NB4 (cell line): ENCODE measurements at places on chromosomes 7 and 10.

DNA sequence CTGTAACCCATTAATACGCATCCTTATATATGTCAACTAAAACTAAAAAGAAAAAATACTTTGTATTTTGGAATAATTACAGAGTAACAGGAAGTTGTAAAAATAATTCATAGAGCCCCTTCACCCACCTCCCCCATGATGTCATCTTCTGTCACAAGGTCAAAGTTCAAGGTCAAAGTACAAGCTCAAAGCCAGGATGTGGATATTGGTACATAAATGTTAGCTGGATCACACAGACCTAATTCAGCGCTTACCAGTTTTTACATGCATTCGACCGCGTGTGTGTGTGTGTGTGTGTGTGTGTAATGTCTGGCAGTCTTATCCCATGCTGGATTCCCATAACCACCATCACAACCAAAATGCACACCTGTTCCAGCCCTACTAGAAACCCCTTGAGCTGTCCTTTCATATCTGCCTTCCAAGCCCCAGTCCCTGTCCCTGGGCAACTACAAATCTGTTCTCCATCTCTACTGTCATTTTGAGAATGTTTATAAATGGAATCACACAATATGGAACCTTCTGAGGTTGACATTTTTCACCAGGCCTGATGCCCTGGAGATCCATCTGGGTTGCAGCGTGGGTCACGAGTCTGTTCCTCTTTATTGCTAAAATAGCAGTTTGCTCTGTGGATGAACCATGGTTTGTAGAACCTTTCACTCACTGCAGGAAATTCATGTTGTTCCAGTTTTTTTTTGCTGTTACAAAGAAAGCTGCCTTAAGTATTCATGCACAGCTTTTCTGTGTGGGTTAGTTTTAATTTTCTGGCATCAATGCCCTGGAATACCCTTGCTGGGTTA, 153.6 kb upstream of the PITRM1 start:
- DNase-seq, result no peak

- DNase-seq, result peak; percentile 58
These were observed 9.6 kb upstream of the AGR3 start for GRCh38 chr7:16891338-16891737.

DNA sequence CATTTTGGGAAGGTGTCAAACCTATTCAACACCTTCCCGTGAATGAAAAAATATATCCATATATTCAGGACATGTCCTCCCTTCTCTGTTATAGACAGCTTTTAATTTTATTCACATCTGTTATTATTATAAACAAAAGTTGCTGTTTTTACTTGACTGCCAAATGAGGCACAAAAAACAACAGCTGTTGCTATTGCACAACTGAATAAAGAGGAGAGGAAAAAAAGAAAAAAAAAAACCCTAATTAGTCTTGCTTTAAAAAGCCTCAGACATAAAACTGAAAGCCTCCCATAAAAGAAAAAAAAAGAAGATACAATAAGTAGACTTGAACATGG, 153.4 kb downstream of the BMPER start:
- DNase-seq, result no peak

DNA sequence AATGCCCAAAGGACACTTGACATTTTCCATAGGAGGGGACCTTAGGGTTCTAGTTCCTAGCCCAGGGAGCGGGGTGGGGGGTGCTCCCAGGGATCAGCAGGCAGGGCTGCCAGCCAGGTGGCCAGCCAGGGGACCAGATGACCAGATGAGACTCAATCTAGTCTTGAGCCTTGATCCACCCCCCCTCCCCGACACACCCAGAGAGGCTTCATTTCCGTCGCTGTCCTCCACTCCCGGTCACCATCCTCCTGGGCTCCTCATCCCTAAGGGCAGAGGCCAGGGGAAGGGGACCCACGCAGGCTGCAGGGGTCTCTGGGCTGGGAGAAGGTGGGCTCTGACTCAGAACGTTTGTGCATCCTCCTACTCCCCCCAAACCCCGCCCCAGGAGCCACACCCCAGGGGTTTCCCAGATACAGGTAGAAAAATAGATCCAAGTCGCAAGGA, 1.0 kb downstream of the STX1A start:
- DNase-seq, result no peak

DNA sequence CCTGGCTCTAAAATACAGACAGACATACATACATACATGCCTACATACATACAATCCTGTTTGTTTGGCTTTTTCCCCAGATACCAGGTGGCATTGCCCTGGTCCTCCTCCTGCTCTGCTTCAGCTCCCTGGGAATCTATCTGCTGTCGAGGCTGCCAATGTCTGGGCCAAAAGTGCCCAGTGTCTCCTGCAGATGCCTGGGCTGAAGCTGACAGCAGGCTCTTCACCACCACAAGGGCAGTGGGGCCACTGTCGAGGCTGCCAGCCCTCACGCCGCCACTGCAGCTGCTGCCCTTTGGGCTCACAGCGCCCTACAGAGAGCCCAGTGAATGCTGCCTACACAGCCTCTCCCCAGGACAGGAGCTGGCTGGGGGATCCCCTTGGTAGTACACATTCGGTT, 18.0 kb upstream of the STN1 start:
- no peak for DNase-seq

- DNase-seq, result no peak
These were observed 142.9 kb downstream of the ANKRD30A start for GRCh38 chr10:37268266-37268665.

DNA sequence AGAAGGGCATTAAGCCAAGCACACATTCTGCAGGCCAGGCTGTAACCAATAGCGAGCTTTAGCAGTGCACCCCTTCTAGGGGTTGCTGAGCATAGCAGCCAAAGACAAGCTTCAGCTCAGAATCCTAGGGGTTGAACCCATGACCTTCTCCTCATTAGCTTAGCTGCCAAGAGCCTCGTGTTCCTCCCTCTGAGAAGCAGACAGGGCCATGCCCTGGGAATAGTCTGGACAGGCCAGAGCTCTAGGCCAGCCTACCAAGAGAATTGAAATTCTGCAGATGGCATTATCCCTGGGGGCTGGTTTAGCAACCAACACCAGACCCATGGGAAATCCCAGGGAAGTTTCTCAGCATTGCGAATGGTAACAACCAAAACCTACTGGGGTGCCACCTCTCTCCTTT, 77.2 kb downstream of the PLXNA4 start:
- no peak for DNase-seq
